Right hindlimb (tissue), 1 donor: ENCODE measurements at places on chromosomes 3 and 15.

DNA sequence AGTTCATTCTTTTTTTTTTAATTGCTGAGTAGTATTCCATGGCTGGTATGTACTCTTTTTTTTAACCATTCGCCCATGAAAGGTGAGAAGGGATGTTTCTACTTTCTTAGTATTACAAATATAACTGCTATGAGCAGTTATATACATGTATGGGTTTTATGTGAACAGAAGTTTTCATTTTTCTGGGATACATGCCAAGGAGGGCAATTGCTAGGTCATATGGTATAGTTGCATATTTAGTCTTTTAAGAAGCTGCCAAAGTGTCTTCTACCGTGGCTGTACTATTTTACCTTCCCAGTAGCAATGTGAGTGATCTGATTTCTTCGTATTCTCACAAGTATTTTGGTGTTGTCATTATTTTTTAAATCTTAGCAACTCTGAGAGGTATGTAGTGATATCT lies 11.2 kb upstream of the KLHL40 start:
- peak; percentile 1 for DNase-seq

- DNase-seq, result no peak
These were observed 1.2 kb downstream of the MYD88 start for GRCh38 chr3:38139652-38140051.

- no peak for DNase-seq
These were observed 382.6 kb downstream of the PTPRG start for GRCh38 chr3:61943975-61944374.

DNA sequence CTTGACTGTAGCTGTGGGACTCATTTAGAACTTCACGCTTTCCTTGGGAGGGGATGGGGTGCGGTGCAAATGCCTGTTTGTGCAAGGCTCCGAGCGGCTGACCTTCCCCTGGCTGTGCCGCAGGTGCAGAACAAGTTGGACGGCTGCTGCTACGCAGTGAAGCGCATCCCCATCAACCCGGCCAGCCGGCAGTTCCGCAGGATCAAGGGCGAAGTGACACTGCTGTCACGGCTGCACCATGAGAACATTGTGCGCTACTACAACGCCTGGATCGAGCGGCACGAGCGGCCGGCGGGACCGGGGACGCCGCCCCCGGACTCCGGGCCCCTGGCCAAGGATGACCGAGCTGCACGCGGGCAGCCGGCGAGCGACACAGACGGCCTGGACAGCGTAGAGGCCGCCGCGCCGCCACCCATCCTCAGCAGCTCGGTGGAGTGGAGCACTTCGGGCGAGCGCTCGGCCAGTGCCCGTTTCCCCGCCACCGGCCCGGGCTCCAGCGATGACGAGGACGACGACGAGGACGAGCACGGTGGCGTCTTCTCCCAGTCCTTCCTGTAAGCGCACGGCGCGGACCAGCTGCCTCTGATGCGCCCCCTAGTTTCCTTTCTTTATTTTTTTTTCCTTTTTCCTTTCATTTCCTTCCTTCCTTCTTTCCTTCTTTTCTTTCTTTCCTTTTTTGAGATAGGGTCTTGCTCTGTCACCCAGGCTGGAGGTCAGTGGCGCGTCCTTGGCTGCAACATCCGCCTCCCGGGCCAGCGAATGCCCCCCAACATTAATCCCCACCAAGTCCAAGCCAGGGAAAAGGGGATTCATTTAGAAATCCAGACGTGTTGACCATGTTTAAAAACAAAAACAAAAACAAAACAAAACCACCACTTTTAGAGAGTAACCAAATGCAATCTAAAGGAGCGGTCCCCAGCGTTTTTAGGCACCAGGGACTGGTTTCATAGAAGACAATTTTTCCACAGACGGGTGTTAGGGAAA lies 42.7 kb downstream of the EIF2AK4 start:
- peak; percentile 74 for DNase-seq

DNA sequence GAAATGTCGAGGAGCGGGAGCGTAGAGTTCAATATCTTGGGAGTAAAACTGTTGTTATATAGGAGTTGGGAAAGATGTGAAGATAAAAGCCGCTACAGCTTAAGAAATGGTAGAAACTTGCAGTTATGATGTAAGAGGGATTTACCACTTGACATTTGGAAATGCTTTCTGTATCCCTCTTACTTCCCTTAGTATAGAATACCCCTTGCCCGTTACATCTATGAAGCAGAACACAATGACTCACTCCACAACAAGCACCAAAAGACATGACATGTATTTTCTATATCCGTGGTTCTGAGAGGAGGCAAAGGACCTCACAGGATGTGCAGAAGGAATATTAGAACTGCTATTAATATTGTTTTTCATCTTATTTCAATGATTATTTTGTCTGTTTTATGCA lies 254.2 kb upstream of the NR2F2 start:
- no peak for DNase-seq

DNA sequence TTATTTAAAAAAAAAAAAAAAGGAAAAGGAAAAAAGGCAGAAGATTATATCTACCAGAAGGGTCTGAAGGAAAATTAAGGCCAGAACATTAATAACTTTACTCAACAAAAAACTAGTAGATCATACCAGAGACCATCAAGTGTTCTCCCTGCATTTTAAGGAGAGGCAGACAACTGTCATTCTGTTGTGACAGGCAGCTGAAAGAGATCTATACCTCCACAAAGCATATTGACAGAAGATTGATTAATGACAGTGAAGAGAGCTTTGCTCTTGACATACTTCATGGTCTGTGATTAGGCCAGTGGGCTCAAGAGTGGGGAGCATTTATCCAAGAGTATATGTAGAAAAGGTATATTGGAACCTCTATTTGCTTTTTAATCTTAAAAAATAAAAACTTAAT lies 248.4 kb downstream of the CDIN1 start:
- DNase-seq, result no peak

- DNase-seq, result no peak
These were observed 44.6 kb upstream of the NEDD4 start for GRCh38 chr15:56038015-56038414.

GRCh38 chr3:4758249-4758860 lies 220.9 kb upstream of the BHLHE40 start:
- DNase-seq, result no peak

- DNase-seq, result no peak
These were observed 42.6 kb downstream of the PPCDC start for GRCh38 chr15:75065851-75066509.

GRCh38 chr15:77974098-77974414 lies 103.5 kb downstream of the TBC1D2B start:
- peak; percentile 69 for DNase-seq

DNA sequence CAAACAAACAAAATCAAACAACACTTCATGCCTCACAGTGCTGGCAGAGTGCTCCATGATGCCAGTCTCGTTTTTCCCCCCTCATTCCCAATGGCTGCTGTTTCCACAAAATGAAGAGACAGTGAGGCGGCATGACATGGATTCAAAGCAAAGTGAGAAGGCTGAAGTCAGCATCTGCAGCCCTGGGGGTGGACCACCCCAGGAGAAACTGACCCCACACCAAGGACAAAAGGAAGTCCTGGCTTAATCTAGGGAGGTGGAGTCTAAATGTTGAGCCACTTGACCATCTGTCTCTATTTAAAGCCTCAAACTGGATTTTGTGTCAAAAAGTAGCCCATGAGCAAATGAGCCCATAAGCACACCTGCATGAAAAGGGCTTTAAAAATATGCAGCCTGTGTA lies 151.2 kb upstream of the RORA start:
- no peak for DNase-seq

GRCh38 chr3:185943760-185944106 lies 5.9 kb upstream of the TRA2B start:
- no peak for DNase-seq

DNA sequence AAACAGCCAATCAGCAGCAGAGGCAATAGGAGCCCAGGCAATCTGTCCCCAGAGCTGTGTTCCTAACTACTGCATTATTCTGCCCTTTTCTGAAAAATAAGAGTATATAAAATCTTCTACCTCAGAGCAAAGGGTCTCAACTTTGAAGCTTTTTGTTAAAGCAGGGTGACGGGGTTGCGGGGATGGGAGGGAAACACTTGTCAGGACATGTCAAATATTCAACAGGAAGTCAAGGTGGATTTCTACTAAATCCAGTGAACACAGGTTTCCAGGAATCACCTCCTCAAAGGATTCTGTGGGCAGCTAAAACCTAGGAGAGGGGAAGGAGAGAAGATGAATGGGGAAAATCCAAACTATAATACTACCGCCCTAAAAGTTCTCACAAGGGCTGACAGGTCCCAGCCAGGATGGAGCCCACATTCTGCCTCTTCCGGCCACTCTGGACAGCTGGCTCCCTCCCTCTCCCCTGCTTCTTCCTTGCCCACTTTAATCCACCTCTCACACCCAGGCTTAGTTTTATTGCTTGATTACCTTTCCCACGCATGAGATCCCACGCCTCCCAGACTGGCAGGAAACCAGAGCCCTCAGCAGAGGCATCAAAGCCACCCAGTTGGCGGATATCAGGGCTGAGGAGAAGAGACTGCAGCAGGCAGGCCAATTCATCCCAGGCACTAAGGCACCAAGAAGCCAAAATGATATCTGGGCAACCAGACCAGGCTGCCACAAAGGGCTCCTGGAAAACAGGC lies 77.2 kb downstream of the OSBPL10 start:
- no peak for DNase-seq

DNA sequence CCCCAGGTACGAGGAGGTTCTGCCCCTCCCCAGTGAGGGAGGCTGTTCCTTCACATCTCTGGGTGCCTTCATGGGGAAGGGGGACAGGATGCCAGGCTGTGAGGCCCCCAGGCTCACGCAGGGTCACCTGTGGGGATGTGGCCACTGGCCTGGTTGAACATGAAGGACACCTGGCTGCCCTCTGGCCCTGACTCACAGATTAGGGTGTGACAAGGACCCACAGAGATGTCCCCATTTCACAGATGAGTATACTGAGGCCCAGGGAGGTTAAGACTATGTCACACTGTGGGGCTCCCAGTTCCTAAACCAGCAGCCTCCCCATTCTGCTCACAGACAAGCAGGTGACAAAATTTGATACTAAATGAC lies 42.4 kb downstream of the PCSK6 start:
- DNase-seq, result no peak

GRCh38 chr3:172592898-172593669 lies 69.9 kb upstream of the TNFSF10 start:
- DNase-seq, result no peak

DNA sequence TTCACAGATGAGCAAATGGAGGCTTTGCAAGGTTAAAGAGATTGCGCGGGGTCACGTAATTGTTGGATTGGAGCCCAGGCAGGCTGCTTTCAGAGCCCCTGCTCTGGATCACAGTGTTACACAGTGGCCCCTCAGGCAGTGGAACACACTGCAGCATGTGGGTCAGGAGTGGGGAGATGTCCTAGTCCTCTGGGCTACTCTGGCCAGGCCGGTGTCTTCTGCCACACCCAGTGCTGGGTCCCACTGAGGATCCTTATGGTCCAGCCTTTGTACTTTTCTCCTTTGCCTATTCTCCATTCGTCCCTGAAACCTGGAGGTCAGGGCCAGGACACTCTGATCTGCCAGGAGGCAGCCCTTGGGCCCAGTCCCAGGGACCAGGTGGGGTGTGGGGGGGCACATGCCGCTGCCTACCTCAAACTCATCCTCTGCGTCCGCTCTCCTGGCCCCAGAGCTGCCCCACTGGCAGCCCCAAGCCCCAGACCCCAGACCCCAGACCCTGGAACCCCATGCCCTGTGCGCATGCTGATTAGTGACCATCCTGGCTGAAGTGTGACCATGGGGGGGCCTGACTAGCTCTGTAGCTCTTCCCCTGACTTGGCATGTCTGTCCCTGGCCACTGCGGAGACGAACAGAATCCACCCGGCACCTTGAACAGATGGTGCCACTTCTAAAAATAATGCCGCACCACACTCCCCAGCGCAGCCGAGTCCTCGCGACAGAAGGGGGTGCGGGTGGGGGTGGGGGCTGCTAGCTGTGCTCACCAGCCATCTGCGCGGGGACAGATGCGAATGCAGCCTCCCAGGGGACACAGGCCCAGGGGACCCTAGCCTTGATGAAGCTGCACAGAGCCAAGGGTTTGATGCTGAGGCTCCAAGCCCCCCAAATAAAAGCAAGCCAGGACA lies 41.6 kb downstream of the ATP2B2 start:
- DNase-seq, result no peak

GRCh38 chr3:50503504-50504342 lies at the start of gene CACNA2D2:
Gene CACNA2D2, minus strand, starts transcription at chr3:50503634. Its CDS starts 211 bp downstream, at chr3:50503423.
- peak; percentile 83 for DNase-seq

GRCh38 chr3:111963424-111963823 lies 15.4 kb upstream of the ABHD10 start:
- DNase-seq, result no peak

DNA sequence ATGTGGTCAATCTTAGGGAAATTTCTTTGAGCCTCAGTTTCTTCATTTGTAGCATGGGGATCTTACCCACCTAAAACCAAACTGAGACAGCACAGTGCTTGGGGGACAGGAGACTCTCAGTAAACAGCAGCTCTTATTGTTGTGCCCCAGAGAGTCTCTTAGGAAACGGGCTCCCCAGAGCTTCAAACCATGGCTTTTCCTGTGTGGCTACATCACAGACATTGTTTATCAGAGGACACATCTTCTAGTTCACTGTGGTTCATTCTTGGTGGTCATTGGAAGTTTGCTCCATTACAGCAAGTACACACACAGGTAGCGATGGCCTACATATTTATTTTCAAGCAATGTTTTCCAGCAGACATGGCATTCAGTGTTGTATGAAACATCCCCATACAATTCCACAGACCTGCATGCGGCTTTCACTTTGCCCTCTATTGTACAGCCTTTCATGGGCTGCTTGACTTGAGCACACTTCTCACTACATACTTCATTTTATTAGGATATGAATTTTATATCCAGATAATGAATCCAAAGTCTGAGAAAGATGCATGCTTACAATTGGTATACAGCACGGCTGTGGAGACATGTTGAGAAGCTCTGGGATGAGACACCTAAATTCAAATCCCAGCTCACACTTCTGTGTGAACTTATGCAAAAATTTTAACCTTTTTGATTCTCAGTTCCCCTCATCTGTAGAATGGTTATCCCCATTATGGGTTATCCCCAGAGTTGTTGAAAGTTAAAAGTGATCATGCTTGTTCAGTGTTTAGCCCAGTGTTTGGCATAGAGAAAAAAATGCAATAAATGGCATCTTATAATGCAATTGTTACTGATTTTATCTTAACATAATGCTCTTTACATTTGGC lies 84.8 kb upstream of the ICE2 start:
- no peak for DNase-seq

- no peak for DNase-seq
These were observed 645.6 kb upstream of the CBLB start for GRCh38 chr3:106514431-106514830.

- DNase-seq, result no peak
These were observed 45.3 kb upstream of the SEC22A start for GRCh38 chr3:123156276-123156995.

DNA sequence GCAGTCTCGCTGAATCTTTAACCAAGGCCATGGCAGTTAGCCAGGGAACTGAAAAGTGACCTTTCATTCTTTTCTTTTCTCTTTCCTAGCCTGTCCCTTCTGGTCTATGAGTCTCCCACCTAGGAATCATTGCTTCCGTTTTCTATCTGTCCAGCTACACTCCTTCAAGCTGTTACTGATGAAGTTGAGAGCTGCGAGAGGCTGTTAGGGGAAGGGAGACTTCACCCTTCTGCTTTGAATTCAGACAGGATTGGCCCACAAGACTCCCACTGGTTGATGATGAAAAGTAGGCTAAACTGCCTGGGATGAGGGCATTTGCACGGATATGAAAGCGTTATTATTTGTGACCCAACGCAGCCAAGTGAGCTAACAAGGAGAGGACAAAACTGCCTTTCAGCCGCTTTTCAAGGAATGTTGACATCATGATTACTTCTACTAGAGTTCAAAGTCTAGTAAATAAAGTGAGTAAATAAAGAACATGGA lies 30.2 kb downstream of the EIF4E3 start:
- no peak for DNase-seq

- DNase-seq, result no peak
These were observed 29.5 kb downstream of the ABHD2 start for GRCh38 chr15:89117790-89118189.

GRCh38 chr3:46299608-46300460 lies 54.1 kb upstream of the CCR2 start:
- DNase-seq, result no peak
